Gastroesophageal sphincter (tissue), 4 donors: ENCODE measurements at places on chromosomes 1 and 21. TPM values are rescaled to one million over a fixed set of nuclear protein-coding genes. Genes with fewer than 3 reads are reported as not detected.

NT5C1A gene
- not detected for total RNA-seq

PCP4L1 gene
- total RNA-seq = 1.6 TPM

KCNE1 gene
- total RNA-seq = 2.4 TPM

FCGR1A gene
- total RNA-seq = 21.4 TPM

DNA sequence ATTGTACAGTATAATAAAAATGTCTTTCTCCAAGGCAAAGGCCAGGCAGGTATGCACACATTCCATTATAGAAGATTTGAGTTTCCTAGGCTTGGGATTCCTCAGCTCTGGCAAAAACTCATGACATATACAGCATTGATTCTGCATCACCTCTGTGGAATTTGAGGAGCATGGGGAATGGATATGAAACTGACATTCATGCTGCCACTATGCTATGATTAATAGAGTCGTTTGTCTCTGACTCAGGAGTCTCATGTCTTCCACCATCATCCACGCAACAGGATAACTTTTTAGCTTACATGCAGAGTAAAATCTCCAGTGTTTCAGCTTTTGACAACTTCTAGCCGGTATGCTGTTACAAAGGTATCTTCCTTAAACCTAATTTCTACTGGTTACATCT lies 49.8 kb upstream of the ADORA3 start:
- H3K27me3 ChIP-seq = no peaks in the 10 kb centered on the region
- no peak for ATAC-seq
- H3K4me1 ChIP-seq = peaks cover 2% of the 10 kb centered on the region
- H3K27ac ChIP-seq = no peak overlapping the region
- H3K36me3 ChIP-seq = no peaks in the 10 kb centered on the region

DNA sequence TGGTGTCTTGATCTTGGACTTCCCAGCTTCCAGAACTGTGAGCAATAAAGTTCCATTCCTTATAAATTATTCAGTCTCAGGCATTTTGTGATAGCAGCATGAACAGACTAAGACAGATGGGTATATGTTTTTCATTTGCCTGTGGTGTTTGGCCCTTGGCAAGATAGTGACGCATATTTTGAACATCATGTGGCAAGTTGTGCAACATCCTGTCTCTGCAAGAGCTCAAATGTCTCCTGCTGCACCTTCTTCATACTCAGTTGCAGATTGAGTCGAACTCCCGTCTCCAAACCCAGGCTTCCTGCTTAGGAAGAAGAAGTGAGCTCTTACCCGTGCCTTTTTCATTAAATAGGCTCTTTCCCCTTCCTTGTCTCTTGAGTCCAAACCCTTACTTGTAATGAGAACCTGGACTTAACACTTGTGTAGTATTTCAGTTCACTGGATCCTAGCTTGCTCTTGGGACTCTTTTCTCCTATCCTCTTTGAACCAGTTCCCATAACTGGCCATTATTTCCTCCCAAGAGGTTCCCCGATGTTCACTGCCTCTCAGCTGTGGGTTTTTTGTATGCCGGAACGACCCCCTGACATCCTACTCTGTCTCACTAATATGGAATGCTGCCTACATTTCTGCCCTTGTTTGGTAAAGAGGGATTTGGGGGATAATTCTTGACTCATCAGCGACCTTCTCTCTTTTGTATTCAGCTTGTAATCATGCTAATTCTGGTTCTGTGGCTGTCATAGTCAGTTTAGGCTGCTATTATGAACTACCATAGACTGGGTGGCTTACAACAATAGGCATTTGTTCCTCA lies 125.0 kb upstream of the KCNK2 start:
- no peaks in the 10 kb centered on the region for H3K36me3 ChIP-seq
- no peak overlapping the region for H3K4me3 ChIP-seq
- no peaks in the 10 kb centered on the region for H3K4me1 ChIP-seq
- peaks cover 8% of the 10 kb centered on the region for H3K27me3 ChIP-seq

GRCh38 chr1:109897259-109897955 lies 13.2 kb upstream of the CSF1 start:
- no peak overlapping the region for H3K4me3 ChIP-seq
- peaks cover 10% of the 10 kb centered on the region for H3K4me1 ChIP-seq
- no peak overlapping the region for H3K27ac ChIP-seq

- no peaks in the 10 kb centered on the region for H3K36me3 ChIP-seq
- no peak for ATAC-seq
- H3K27ac ChIP-seq = no peak overlapping the region
- H3K4me3 ChIP-seq = no peak overlapping the region
- peaks cover 28% of the 10 kb centered on the region for H3K27me3 ChIP-seq
Measured at GRCh38 chr1:155177918-155178281, 4.3 kb downstream of the TRIM46 start.

- peaks cover 100% of the 10 kb centered on the region for H3K27me3 ChIP-seq
- no peak for ATAC-seq
- no peaks in the 10 kb centered on the region for H3K36me3 ChIP-seq
Measured at GRCh38 chr1:6245869-6246496, 2.0 kb downstream of the HES3 start.

DNA sequence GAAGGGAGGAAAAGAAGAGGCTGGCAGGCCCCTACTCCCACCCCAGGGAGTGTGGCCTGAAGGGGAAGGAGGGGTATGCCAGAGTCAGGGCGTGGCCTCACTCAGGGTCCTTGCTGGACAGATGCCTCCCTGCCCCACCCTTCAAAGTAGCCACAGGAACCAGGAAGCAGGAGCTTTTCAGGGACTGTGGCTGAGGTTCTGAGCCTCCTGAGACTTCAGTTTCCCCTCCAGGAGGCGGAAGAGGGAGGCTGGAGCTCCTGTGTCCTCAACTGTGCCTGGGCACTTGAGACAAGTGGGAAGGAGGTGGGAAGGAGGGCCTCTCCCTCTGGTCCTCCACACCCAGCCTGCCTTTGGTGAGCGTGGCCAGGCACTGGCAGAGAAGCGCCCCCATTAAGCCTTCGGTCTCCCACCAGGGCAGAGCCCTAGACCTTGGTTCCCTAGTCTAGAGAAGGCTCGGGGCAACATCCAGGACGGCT lies 5.3 kb downstream of the CELSR2 start:
- H3K27ac ChIP-seq = peak overlapping the region; percentile 89
- H3K4me3 ChIP-seq = peak overlapping the region; percentile 35
- H3K36me3 ChIP-seq = peaks cover 17% of the 10 kb centered on the region
- ATAC-seq = no peak

DNA sequence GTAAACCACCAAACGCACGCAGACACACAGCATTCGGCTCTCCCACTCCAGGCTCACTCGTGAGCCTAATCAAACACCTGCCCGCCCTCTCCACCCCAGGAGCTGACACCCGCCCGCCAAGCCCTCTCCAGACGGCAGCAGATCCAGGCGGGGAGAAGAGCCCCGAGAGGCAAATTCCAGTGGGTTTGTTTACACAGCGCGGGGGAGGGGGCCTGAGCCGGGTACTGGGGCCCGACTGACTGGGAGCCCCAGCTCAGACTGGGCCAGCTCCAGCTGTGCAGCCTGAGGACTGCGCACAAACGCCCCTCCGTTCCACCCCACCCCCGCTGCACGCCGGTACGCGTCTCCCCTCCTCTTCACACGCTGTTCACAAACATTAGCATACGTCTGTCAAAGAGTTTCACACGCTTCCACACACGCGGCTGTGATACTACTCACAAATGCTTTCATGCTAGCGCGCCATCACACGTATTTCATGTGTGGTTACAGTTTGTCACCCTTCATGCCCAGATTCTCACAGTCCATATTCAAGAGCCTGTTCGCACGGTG lies 1.0 kb upstream of the EFNA1 start:
- H3K36me3 ChIP-seq = peaks cover 6% of the 10 kb centered on the region
- H3K27me3 ChIP-seq = no peaks in the 10 kb centered on the region
- H3K4me1 ChIP-seq = peaks cover 30% of the 10 kb centered on the region
- peak overlapping the region; percentile 83 for H3K4me3 ChIP-seq

DNA sequence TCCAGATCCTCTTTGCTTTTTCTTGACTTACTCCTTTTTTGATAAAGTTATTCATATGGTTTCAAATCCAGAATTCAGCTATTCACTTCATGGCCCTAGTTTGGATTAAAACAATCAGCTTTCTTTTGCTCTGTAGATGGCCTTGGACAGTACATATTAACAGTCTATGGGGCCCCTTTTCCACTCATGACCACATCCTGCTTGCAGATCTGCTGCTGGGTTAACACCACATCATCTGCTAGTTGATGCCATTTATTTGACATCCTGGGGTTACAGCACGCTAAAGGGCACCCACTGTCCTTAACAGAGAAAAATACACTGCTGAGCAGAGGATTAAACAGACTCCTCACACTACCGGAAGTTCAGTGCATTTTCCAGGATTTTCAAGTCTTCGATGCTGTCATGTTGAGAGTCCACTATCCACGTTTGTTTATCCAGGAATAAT lies 941 bp upstream of the IFI16 start:
- peak overlapping the region; percentile 73 for H3K27ac ChIP-seq
- no peaks in the 10 kb centered on the region for H3K27me3 ChIP-seq
- H3K36me3 ChIP-seq = no peaks in the 10 kb centered on the region
- H3K4me3 ChIP-seq = no peak overlapping the region
- ATAC-seq = no peak

GRCh38 chr1:39694026-39694425 lies 2.8 kb upstream of the HPCAL4 start:
- H3K36me3 ChIP-seq = no peaks in the 10 kb centered on the region
- no peak overlapping the region for H3K4me3 ChIP-seq
- H3K27ac ChIP-seq = no peak overlapping the region
- no peaks in the 10 kb centered on the region for H3K4me1 ChIP-seq
- peaks cover 74% of the 10 kb centered on the region for H3K27me3 ChIP-seq
- no peak for ATAC-seq

DNA sequence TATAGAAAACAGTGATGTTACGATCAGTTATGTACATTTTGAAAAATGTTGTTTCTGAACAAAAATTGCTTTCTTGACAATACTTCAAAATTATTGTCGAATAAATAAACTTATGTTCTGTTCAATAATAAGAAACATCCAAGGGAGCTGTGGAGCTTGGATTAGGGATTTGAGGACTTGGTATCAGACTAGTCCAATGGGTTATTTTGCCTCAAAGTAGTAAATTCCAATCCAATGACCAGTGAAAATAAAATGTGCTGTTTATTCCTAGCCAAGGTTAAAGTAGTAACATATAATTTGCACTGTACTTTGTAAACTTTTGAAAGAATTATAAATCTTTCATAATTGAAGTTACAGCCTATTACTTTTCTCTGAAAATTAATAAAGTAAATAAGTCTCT lies 79.1 kb upstream of the IVNS1ABP start:
- no peaks in the 10 kb centered on the region for H3K27me3 ChIP-seq
- no peaks in the 10 kb centered on the region for H3K4me1 ChIP-seq
- no peak for ATAC-seq
- H3K27ac ChIP-seq = no peak overlapping the region
- no peak overlapping the region for H3K4me3 ChIP-seq

- H3K36me3 ChIP-seq = peaks cover 6% of the 10 kb centered on the region
- H3K27ac ChIP-seq = no peak overlapping the region
- no peaks in the 10 kb centered on the region for H3K4me1 ChIP-seq
- no peaks in the 10 kb centered on the region for H3K27me3 ChIP-seq
Measured at GRCh38 chr1:196295766-196296165, 312.5 kb downstream of the KCNT2 start.

DNA sequence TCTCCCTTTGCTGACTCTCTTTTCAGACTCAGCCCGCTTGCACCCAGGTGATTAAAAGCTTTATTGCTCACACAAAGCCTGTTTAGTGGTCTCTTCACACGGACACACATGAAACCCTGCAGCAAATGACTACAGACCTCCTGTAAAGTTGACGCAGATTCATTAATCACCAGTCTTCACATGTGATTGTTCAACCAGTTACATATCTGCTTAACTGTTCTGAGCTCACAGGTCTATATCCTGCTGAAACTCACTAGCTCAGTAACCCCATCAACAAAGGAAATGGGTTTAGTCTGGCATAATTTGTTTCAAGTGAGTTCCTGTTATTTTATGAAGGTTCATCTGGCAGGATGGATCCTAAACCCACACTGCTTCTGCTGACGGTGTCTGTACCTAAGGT lies 68.4 kb upstream of the GJA8 start:
- H3K4me1 ChIP-seq = no peaks in the 10 kb centered on the region
- no peaks in the 10 kb centered on the region for H3K36me3 ChIP-seq
- H3K27ac ChIP-seq = no peak overlapping the region
- no peak for ATAC-seq
- H3K4me3 ChIP-seq = no peak overlapping the region
